ENCODE measurements at places on chromosomes 5 and 9. TPM values are rescaled to one million over a fixed set of nuclear protein-coding genes. Genes with fewer than 3 reads are reported as not detected.
A peak's percentile ranks its signal among the peaks of the same experiment; 100 is the strongest.

DNA sequence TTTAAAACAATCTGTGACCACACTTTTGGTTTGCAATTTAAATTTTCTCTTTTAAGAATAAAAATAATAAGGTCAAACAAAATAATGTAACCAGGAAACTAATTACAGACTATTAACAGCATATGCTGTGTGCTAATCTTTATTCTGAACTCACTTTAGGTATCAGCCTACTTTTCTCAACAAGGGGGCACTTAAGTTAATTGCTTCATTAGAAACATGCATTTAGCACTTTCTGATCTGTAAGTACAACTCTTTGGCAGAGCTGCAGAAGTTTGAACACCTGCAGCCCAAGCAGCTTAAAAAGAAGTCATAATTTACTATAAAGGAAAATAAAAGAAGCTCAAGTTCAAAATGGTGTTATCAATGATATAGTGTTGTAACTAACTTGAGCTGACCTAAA, 21.7 kb downstream of the XRCC4 start:
- H3K27me3 ChIP-seq: no peaks in the 10 kb centered on the region
- no peak for DNase-seq
- H3K36me3 ChIP-seq: peaks cover 4% of the 10 kb centered on the region
- H3K4me3 ChIP-seq: no peak overlapping the region
- no peaks in the 10 kb centered on the region for H3K4me1 ChIP-seq

DNA sequence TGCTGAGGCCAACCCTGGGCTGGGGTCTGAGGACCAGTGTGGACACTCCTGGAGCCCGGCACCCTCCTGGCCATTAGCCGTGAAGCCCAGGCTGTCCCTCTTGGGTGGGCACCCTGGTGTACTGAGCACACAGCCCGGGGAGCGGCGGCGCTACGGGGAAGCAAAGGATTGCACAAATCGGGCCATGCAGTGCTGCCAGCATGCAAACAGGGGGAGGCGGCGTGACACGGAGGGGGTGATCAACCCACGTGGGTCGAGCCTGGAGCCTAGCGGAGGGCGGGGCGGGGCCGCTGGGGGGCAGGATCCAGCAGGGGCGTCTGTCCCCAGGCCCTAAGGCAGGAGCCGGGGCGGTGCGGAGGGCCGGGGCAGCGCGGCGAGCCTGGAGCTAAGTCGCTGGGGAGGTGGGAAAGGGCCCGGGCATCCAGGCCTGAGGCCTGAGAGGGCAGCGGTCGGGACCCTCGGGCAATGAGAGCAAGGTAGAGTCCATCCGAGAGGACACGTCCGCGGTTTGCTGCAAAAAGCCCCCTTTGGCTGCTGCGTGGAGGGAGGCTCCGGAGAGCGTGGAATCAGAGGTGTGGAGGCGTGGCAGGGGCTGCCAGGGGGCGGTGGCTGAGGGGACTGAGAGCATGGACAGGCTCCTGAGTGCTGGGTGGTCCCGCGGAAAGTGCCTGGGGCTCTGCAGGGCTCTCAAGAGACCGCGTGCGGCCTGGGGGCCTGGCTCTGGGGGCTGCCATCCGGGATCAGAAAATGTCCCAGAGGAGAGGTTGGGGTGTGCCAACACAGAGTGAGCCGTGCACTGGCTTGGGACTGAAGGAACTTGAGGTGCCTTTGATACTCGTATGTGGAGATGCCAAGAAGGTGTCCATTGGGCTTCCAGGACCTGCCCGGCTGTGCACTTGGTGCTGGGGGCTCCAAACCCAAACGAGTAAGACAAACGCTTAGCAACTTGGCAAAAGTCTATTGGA, 94.2 kb downstream of the BARX1 start:
- H3K27me3 ChIP-seq: peaks cover 37% of the 10 kb centered on the region
- no peak overlapping the region for H3K4me3 ChIP-seq
- H3K36me3 ChIP-seq: no peaks in the 10 kb centered on the region
- no peak for DNase-seq
- H3K27ac ChIP-seq: no peak overlapping the region

DNA sequence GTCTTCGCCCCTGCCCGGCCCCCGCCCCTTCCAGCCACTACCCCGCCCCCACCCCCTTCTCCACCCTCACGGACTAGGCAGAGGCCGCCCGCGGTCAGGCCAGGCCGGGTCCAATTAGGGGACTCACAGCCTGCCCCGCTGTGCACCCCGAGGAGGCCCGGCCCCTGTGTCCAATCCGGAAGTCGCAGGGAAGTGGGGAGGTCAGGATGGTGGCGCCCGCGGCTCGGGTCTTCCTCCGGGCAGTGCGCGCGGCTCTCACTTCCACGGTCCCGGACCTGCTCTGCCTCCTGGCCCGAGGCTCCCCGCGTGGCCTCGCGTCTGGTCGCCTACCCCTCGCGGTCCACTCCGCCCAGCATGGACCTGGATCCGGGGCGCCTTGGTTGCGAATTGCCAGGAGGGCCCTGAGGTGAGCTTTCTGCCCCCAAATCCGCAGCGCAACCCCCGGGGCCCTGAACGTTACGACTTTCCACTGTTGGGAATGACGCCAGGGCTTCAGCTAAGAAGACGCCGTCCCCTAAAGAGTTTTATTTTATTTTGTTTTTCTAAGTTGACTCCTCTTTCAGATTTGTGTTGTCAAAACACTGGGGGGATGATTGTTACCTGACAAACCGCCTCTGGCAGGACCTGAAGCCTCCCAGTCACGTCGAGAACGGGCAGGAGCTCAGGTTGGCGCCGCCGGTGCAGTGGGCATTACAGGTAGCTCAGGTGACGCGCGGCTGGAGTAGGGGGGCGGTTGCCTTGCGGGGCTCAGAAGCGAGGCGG, 763 bp upstream of the IRX2 start:
- peaks cover 5% of the 10 kb centered on the region for H3K4me1 ChIP-seq
- no peak for DNase-seq

DNA sequence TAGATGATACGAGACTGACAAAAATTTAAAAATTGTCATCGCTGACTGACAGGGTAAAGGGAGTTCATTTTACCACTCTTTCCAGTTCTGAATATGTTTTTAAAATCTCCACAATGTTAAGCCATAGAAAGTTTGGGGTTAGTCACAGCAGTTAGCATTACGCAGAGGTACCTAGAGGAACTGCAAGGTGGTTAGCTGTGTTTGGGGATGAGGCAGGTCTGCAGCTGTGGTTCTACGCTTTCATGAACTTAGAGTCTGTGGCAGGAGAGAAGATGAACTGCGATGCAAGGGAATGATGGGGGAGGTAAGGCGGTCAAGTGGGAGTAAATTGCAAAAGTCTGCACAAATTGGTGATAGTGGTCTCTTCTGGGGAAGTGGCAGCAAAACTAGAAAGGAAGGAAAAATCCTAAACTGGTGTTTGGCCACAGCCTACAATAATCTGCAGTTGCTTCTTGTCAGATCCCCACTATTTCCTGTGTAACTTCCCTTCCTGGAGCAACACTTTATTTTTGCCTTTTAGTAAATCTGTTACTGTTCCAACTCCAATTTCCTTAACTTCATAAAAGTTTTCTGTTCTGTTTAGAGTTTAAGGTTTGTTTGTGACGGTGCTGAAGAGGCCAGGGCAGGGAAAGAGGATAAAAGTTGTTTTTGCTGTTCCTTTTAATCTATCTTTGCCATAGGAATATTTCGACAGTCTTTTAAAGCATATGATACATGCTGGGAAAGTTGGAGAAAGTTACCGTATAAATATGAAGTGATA, 38.6 kb upstream of the SNX2 start:
- peaks cover 14% of the 10 kb centered on the region for H3K27me3 ChIP-seq
- H3K27ac ChIP-seq: no peak overlapping the region
- H3K4me3 ChIP-seq: no peak overlapping the region
- H3K4me1 ChIP-seq: no peaks in the 10 kb centered on the region

GRCh38 chr5:149224282-149224681, 47.4 kb upstream of the AFAP1L1 start:
- H3K27ac ChIP-seq: no peak overlapping the region
- H3K27me3 ChIP-seq: peaks cover 2% of the 10 kb centered on the region
- DNase-seq: no peak

DNA sequence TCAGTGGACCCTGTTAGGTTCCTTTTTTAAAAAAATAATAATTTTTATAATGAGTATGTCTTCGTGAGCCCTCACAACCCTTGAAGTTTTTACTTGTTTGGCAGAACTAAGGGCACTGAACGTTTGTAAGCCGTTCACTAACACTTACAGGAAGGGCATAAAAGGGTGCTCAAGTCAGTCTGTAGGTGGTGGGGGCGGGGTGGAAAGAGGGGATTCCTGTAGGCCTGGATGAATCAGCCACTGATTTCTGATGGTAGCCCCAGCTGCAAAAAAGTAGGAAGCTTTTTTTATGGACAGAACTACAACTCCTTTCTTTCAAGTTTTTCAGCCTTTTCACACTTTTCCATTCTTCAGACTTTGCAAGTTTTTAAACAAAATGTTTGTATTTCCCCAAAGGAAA, 35.8 kb downstream of the PIK3R1 start:
- no peaks in the 10 kb centered on the region for H3K27me3 ChIP-seq
- H3K27ac ChIP-seq: peak overlapping the region; percentile 3
- peaks cover 67% of the 10 kb centered on the region for H3K4me1 ChIP-seq
- H3K4me3 ChIP-seq: no peak overlapping the region
- no peak for DNase-seq

GRCh38 chr5:68392617-68393016, 177.1 kb downstream of the PIK3R1 start:
- H3K36me3 ChIP-seq: no peaks in the 10 kb centered on the region
- H3K4me1 ChIP-seq: peaks cover 14% of the 10 kb centered on the region
- DNase-seq: no peak
- H3K27me3 ChIP-seq: no peaks in the 10 kb centered on the region
- H3K4me3 ChIP-seq: no peak overlapping the region

FOXD1 gene
- 0.38 TPM for total RNA-seq

TSLP gene
- total RNA-seq: 0.15 TPM

Data from activated CD4-positive, alpha-beta memory T cell treated with anti-CD3 and anti-CD28 coated beads, Interleukin-2, amount 10 ng/mL, durations not matched to agents 7 days and 5 days (primary cell).